ENCODE measurements at places on chromosomes 11 and 22. TPM values are rescaled to one million over a fixed set of nuclear protein-coding genes. Genes with fewer than 3 reads are reported as not detected.

Gene LRRC32
- total RNA-seq = not detected

Gene ANO1
- total RNA-seq = not detected

Gene BRSK2
- total RNA-seq = 1.3 TPM

Gene PIK3C2A
- total RNA-seq = 42.7 TPM

Gene AQP11
- 1.1 TPM for total RNA-seq

Gene PATE4
- not detected for total RNA-seq

Gene LGR4
- 1.3 TPM for total RNA-seq

Gene CD44
- 703 TPM for total RNA-seq

Gene EHF
- total RNA-seq = not detected

Gene TMEM132A
- 0.88 TPM for total RNA-seq

Gene HBE1
- not detected for total RNA-seq

All from naive thymus-derived CD8-positive, alpha-beta T cell (primary cell).